ENCODE measurements at places on chromosomes 5 and 9.

DNA sequence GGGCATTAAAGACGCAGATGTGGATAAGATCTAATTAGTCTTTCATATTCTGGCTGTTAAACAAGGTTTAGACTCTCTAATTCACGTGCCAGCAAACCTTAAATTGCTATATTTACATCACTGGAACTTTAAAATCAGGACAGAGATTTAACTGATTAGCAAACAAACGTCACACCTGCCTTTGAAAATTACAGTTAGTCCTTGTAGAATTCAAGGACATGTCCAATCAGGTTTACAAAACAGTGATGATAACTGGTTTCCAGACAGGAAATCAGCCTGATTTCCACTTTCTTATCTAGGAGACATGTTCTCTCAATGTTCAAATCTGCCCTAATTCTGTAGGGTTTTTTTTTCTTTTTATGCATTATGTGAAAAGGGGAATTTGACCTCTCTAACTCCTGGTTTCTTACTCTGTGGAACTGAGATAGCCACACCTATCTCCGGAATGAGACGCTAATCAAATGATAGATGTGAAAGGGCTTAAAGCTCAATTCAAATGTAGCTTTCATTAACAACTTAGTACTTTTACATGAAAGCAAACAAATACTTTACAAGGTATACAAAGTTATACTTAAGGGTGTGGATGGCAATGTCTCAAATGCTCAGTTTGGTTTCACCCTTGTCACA lies 26.5 kb downstream of the SPINK5 start:
- no peak for DNase-seq

- no peak for DNase-seq
Measured at GRCh38 chr5:142847898-142848790, 78.0 kb downstream of the ARHGAP26 start.

DNA sequence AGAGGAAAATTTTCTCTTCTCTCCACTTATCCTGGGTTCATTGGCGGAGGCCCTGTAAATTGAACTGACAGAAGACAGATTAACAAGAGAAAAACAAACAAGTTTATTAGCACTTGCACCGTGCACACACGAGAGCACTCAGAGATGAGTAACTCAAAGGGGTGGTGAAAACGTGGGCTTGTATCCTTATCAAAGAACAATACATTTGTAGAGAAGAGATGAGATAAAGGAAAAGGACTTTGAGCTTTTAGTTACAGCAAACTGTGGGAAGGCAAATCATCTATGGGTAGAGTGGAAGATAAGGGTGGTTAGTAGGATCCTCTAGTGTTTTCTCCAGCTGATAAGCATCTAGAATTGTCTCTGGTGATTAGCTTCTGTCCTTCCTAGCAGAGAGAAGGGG lies 44.4 kb upstream of the ROR2 start:
- no peak for DNase-seq

DNA sequence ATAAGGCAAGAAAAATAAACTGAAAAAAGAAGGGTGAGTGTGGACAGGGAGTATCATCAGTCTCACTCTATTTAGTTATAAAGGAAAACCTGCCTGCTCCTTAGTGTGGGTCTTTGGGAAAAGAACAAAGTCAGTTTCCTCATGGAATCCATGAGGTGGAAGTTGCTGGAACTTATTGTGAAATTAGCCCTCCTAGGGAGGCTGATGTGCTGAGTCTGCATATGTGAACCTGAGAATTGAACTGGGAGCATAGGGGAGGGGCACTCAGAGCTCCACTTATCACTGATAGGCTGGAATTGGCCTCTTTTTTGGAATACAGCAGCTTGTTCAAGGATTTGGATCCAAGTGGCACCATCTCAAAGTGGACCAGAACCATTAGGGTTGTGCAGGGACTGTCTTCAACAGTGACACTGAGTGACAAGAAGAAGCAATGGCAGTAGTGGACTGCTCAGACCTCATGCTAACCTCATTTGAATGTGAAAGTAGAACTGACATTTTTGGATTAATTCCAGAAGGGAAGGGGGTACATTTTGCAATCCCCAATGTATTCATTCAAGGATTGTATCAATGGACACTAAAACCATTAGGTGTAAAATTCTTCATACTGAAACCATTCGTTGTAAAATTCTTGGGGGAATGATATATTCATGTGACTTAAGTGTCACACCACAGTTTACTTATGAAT lies 103.6 kb upstream of the KLF9 start:
- DNase-seq, result no peak

- DNase-seq, result no peak
Measured at GRCh38 chr9:137691646-137692351, 73.0 kb downstream of the EHMT1 start.

DNA sequence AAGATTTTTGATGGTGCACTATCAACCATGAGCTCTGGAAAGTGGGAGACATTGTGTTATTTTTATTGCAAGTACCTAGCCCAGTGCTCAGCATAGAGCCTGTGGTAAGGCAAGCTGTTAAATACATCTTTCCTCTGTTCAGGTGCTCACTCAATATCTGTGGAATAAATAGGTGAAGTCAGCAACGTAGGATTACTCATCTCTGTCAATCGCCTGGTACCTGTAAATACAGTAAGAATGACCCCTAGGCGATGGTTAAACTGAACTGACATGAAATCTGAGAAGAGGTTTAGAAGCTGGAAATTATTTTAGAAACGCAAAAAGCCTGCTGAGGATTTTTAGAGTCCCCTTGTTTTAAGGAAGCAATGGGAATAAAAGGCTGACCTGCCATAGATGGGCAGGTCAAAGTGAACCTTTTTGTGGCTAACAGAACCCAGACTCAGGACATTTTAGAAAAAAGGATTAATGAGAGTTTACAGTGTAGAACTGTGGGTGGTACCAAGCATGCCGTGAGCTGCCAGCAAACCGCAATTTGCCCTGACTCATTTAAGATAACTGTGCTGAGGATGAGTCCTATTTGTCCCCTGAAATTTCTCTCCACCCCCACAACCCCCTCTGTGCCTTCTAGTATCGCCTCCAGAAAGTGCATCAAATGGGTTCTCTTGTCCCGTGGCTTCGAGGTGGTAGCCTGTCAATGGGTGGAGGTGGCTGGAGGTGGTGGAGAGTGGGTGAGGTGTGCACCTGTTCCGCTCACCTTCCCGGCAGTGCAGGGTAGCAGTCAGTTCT lies 375.1 kb downstream of the MED10 start:
- no peak for DNase-seq
